Stimulated activated CD4-positive, alpha-beta T cell treated with anti-CD3 and anti-CD28 coated beads, Interleukin-12 subunit alpha, Interleukin-12 subunit beta, amount 100 ng/mL, for 48 hours (primary cell): ENCODE measurements at places on chromosomes 3 and 15.

GRCh38 chr15:31081588-31082250 lies 19.8 kb downstream of the TRPM1 start:
- DNase-seq = no peak

DNA sequence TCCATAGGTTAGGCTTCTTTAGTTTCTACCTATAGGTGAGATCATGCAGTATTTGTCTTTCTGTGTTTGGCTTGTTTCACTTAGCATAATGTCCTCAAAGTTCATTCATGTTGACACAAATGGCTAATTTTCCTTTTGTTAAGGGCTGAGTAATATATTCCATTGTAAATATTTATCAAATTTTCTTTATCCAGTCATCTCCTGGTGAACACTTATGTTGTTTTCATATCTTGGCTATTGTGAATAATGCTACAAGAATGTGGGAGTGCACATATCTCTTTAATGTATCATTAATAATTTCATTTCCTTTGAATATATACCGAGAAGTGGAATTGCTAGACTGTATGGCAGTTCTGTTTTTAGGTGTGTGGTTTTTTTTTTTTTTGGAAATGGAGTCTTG lies 250.9 kb upstream of the SEMA6D start:
- no peak for DNase-seq

DNA sequence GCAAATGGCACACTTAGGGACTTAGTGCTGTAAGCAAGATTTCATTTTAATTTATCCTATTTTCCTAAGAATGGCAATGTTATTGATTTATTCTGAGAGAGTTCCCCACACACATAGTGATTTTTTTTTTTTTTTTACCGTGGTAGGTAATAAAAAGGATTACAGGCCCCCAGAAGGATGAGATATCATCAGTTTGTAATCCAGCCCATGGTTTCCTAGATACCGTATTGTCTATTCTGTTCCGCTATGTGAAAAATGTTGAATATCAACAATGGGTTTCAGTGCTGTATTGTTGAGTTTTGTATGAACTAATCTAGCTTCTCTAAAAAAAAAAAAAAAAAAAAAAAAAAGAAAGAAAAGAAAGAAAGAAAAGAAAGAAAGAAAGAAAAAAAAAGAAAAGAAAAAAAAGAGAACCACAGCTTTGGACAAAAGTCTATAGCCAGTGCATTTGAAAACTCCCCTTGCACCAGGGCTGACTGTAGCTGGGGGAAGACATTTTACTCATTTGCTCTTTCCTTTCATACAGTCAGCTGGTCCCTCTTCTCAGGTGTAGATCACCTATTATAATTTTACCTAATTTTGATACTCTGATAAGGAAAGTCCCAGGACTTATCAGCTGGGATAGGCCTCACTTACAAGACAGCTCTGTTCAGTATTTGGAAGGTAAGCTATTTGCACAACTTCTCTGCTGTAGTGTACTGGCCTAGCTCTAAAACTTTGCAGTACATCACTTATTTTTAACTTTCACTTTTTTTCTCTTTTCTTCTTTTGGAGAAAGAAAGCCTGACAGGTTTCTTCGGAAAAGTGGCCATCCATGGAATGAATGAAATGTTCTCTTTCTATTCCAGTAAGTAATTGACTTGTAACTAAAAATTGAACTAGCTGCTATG lies 101.4 kb upstream of the SOX2 start:
- no peak for DNase-seq

DNA sequence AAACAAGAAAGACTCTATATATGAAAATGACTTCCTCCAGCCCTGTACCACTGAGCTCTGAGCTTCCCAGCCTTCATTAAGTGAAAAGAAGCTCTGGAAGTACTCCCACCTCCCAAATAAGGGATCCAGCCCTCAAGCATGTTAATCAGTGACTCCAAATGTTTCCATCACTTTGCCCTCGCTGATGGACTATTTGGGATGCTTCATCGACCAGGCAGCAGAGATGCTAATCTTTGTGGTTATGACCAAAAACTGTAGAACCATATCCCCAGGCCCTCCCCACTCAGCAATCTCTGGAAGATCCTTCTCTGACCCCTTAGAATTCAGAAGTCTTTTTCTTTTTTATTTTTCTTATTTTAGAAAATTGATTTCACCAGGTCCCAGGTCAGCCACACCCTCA lies 2.3 kb upstream of the CTDSPL start:
- DNase-seq = no peak

GRCh38 chr15:58467121-58467721 lies 35.4 kb downstream of the LIPC start:
- no peak for DNase-seq

GRCh38 chr15:65948383-65948782 lies 79.1 kb downstream of the RAB11A start:
- no peak for DNase-seq

- no peak for DNase-seq
Measured at GRCh38 chr3:23263796-23264195, 60.7 kb downstream of the UBE2E2 start.

DNA sequence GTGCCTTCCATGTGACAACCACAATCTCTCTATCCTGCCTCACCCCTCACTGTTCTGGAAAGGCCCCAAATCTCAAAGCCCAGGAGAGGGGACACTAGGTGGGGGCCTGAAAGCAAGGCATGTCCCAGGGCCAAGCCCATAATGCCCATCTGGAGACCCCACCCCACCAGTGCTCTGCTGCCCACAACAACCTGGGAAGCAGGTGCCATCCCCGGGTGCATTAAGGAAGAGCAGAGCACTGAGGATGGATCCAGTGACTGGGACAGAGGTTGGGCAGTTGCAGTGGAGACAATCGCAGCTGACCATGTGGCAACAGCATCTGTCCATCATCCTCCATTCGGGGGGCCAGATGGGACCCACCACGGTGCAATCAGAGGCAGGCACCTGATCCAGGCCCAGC lies 106.2 kb upstream of the PRR20G start:
- no peak for DNase-seq

- DNase-seq = no peak
Measured at GRCh38 chr3:153247331-153248330, 85.6 kb downstream of the RAP2B start.

GRCh38 chr3:152617609-152618008 lies 217.3 kb upstream of the P2RY1 start:
- no peak for DNase-seq

GRCh38 chr3:119664850-119665379 lies 4.5 kb upstream of the POPDC2 start:
- no peak for DNase-seq

DNA sequence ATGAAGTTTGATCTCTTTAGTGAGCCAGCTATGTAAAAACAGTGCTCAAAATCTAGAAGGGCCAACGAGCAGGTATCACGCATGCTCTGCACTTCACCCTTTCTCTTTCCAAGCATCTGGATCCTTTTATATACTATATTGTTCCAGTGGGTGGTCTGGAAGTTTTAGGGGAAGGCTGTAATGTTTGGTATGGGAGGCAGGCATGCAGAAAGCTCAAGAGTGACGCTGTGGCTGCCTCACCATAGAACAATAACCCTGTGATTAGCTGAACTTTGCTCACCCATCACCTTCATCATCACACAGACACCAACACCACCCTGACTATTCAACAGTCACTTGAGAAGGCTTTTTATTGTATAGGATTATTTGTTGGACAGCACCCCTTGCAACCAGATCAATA lies 81.6 kb downstream of the FBN1 start:
- DNase-seq = no peak

DNA sequence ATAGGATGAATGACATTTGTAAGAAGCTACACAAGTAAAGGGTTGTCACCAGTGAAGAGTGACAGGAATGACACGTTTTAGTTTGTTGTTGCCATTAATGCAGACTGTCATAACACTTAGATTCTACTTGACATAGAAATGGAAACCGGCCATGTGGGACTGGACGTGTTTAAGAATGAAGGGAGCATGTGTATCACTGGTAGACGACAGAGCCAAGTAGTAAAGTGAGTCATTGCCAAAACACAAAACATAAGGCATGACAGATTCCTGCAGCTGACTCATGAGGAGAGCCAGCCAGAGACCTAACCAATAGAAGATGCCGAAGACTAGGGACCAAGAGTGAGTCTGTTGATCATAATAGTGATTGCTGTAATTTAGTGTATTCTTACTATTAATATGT lies 106.2 kb upstream of the PLAAT1 start:
- no peak for DNase-seq

DNA sequence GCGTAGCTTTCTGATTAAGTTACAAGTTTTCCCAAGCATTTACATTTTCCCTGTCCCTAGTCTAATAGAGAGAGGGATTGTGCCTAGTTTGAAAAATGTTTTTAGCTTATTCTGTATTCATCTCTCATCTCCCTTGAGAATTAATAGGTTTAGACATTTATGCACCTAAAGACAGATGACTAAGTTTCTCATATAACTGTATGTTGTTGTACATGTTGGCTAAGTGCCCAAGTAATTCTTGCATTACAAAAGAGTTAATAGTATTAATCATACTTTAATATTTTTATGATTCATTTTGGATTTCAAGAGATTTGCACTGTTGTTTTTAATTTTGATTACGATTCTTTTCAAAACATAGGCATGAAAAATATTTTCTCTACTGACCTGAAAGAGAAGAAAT lies 109.0 kb upstream of the TBL1XR1 start:
- no peak for DNase-seq

DNA sequence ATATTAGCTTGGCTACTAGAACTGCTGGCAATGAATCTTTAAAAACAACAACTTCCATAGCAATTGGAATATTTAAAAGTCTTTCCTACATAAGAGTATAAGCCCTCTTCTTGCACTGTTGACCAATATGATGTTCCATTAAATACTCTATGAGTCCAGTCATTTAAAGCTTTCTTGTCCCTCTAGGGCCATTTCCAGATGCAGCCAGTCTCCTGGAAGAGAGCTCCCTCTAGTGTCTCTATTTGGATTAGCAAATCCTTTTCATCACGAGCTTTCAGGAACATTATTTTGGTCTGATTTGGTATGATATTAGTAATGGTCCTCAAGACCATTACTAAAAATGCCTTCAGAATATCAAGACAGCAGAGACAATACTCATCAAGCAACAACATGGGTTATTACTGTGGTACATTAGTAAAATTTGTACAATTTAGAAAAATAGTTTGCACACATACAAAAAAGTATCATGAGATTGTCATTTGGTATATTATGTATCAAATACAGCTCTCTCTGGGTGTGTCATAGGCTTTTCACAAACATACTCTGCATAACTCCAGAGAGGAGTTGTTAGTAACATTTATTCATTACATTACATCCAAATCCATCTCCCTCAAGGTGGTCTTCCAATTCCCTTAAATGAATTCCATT lies 101.3 kb downstream of the DPH6 start:
- peak; percentile 0 for DNase-seq

DNA sequence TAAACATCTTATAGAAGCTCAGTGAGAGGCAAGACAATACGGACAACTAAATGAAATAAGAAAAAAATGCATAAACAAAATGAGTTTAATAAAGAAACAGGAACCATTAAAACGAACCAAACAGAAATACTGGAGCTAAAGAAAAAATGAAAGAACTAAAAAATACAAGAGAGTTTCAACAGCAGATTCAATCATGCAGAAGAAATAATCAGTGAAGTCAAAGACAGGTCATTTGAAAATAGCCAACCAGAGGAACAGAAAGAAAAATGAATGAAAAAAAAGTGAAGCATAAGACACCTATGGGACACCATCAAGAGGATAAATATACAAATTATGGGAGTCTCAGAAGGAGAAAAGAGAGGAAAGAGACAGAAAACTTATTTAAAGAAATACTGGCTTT lies 42.5 kb upstream of the PRR20G start:
- no peak for DNase-seq

DNA sequence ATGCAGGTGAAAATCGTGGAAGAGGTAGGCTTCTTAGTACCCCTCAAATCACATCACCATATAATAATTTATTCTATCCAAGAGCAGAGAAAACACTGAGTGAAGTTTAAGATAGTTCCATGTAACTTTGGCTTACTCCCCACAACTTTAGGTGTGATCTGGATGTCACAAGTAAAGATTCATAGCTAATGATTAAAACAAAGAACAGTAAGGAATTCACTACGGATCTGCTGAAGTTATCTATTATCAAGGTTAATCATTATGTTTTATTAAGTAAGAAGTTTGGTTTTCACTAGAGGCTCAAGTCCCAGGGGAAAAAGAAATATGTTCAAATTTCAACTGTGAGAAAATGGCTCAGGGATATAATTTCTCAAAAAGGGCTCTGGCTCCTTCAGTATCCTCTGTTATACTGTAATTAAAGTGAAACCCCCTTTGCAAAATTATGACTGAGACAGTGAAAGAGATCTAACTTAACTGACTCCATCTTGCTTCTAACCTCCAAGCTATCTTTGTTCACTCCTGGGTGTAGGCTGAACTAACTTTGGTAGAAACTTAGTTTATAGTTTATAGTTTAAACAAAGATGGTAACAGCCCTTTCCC lies 17.1 kb downstream of the CD80 start:
- no peak for DNase-seq

- DNase-seq = no peak
Measured at GRCh38 chr3:129239991-129240390, 9.4 kb upstream of the COPG1 start.

GRCh38 chr3:169675091-169675490 lies 11.6 kb upstream of the MECOM start:
- DNase-seq = no peak

GRCh38 chr3:15255215-15255614 lies 49.2 kb downstream of the CAPN7 start:
- DNase-seq = no peak

- no peak for DNase-seq
Measured at GRCh38 chr3:185928496-185928895, 9.3 kb downstream of the TRA2B start.

GRCh38 chr3:46206282-46207015 lies 1.7 kb downstream of the CCR1 start:
- no peak for DNase-seq

- DNase-seq = no peak
Measured at GRCh38 chr15:63981596-63982320, 64.5 kb downstream of the DAPK2 start.

GRCh38 chr15:33934921-33935320 lies 33.4 kb upstream of the CHRM5 start:
- no peak for DNase-seq

DNA sequence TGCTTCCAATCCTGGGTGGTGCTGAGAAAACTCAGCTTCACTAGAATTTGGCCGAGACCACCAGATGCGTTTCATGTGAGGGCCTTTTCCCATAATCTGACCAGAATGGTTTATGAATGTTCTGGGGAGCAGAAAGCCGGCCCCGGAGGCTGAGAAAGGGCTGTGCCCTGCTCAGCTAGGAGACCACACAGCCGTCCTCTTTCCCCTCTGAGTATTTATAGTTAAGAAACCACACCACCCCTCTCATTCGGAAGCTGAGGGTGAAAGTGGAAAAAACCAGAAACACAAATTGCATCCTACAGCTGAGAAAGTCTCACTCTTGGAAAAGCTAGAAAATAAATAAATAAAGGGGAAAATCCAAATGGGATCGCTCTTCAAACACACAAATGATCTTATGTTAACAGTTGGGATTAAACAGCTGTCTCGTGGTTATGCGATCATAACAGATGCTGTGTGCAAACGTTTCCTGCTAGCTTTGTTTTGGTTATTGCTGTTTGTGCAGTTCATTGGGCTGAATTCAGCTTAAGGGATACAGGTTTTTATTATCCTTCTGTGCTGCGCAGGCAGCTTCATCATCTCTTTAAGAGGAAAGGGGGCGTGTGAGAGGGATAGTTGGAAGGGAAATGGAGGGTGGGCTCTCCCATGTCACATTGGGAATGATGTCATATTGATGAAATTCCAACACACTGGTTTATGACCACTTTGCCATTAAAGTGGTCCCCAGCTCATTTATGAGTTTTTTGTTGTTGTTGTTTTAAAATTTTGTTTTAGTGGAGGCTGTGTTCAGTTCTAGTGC lies 1026.2 kb upstream of the NR2F2 start:
- DNase-seq = no peak
